Fibroblast of skin of right quadriceps (primary cell): ENCODE measurements at places on chromosomes 12 and 14.
A peak's percentile ranks its signal among the peaks of the same experiment; 100 is the strongest.

DNA sequence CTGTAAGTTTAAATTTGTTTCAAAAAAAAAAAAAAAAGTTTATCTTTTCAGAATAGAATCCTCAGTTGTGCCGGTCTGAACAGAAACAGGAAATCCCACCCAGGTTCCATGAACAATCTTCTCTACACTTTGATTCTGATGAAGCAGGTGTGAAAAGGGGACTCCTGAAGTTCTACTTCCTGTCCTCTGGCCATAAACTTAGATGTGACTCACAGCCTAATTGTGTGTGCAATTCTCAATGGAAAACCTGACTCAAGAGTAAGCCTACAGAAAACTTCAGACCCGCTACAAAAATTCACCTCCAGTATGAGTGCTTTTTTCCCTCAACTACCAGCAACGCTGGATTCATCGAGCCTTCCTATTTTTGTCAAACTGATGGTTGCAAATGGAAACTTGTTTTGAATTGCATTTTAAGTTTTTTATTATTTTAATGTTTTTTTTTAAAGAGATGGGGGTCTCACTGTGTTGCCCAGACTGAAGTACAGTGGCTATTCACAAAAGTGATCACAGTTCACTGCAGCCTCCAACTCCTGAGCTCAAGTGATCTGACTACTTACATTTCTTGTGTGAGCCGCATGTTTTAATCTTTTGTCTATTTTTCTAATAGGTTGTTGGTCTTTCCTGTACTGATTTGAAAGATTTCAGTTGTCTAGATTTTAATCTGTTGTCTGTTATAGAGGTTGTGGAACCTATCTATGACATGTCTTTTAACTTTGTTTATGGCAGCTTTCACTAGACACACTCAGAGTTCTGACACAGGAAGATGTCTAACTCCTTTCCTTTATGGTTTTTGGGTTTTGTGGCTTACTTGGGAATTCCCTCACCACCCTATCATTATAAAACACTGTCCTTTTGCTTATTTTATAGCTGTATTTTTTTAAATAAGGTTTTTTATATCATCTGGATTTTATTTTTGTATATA, 37.6 kb downstream of the ATG14 start:
- peak; percentile 37 for DNase-seq

DNA sequence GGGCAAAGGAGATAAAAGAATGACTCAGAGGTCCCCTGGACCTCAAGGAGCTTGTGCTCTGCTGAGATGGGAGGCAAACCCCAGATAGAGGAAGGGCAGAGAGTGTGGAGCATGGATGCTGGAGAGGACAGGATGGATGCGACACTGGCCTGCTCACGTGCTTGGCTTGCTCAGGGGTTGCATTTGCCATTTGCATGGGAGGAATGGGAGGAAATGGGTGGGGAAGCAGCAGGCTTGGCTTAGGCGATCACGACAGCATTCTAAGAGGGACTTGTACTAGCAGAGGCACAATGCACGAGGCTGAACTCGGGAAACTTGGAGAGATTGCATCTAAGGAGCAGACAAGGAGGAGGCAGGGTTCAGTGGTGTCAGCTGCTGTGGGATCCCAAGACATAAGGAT, 19.8 kb downstream of the CD9 start:
- DNase-seq, result no peak

DNA sequence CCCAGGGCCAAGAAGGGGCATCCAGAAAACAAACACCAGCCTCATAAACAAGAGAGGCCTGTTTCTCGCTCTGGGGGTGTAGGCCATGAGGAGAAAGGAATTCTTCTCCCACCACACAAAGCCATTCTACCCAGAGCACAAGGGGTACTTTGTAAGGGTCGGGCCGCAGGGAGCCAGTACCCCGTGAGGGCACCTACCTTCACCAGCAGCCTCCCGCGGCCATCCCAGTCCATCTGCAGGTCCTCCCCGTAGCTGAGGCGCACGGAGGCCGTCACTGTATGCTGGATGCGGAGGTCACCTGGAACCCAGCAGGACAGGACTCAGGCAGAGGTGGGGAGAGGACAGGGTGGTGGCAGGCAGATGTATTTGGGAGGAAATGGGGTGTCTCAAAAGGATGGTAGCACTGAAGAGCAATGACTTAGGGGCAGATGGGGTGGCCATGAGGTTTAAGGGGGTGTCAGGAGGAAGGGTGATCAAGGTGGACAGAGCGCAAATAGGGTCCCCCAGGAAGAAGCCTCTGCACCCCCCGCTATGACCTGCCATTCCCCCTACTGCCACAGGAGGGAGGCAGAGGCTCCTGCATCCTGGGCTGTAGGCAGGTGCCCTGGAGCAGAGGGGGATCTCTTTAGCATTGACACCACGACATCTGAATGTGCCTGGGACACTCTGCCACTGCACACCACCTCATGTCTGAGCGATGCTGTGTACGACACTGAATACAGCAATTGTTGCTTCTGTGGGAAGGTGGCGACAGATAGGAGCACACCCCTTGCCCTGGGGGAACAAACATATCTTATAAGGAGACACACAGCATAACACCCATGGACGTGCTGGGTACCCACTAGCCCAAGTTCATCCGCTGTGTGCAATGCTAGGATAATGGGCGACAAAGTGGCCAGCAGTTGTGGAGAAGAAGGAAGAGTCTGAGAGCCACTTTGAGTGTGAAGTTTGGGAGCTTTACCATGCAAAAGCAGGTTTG, 61.4 kb downstream of the VWF start:
- DNase-seq, result no peak

DNA sequence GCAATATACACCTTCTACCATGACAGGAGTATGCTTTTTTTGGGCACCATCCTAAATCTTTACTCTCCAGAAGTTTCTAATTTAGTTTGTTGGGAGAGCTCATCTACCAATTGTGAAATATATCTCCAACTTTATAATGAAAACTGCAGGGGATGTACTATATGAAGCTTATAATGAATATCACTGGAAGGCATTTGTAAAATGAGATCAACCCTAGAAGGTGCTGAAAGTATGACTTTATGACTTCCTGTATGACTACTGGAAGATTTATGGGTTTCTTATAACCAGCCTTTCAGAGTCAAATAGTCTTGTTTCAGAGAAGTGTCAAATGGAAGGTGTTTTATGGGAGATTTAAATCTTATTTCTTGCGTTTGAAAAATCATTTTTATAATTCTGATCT, 122.9 kb downstream of the MYRFL start:
- DNase-seq, result peak; percentile 75

GRCh38 chr12:19014240-19014639, 115.3 kb upstream of the PLEKHA5 start:
- no peak for DNase-seq

GRCh38 chr14:102234331-102235264, 70.4 kb downstream of the MOK start:
- no peak for DNase-seq

GRCh38 chr14:99213101-99213500, 58.9 kb downstream of the BCL11B start:
- DNase-seq, result peak; percentile 94
